ENCODE measurements at places on chromosomes 2 and 18.
A peak's percentile ranks its signal among the peaks of the same experiment; 100 is the strongest.

GRCh38 chr18:38586327-38586726, 1020.7 kb upstream of the CELF4 start:
- no peak for DNase-seq

GRCh38 chr2:179555691-179556283, 291.2 kb upstream of the SESTD1 start:
- DNase-seq, result peak; percentile 51

DNA sequence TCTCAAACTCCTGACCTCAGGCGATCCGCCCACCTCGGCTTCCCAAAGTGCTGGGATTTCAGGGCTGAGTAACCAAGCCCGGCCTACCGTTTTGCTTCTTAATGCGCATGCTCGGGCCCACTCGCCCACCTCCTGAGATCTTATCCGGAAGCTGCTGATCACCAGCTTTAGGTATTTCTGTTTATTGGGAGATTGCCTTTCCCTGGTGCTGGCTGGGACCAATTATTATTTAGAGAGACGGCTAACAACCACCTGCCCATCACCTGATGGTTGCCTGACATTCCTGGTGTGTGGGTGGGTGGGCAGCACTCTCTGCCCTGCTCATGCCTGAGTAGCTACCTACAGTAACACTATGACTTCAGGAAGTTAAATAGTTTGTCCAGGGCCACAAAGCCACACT, 56.3 kb upstream of the ZNF532 start:
- DNase-seq, result no peak

- DNase-seq, result no peak
These were observed 496.7 kb downstream of the EIPR1 start for GRCh38 chr2:2880938-2881337.

DNA sequence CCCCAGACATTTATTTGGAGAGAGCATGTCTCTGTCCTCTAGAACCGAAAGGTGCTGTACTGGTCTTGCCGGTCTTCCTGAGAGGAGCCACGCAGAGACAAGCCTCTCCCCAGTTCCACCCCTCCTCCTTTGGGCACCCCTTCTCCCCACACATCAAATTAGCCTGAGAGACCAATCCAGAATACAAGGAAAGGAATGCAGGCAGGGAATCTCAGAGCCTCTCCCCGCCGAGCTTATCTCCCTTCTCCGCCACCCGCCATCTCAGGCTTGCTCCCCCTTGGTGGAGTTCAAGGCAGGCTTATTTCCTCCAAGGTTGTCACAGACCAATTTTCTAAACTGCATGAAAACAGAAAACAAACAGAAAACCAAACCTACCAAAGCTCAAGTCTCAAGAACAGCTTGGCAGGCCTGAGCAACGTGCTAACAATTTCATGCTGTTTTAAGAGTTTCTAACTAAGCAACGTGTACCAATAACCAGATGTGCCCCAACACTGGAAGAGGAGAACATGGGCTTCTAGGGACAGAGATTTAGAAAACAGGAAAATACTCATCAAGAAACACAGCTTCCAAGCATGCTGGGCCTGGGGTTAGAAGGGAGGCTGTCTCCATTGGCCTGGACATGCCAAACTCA, 124.5 kb upstream of the PKDCC start:
- DNase-seq, result no peak

DNA sequence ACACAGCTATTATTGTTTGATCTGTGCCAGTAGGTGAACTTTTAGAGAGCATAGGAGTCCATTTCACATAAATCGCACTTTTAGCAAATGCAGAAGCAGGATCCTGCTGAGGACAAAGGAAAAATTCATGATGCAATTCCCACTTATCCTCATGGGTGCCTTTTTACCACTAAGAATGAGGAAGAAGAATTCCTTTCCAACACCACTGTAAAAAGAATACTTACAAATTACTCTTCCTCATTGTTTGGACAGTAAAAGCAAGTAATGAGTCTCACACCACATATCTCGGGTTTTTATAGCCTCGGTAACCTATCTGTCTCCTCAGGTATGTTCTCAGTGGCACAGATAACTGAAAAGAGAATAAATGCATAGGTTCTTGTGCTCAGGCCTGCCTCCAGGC, 238.5 kb downstream of the MTX2 start:
- DNase-seq, result no peak

DNA sequence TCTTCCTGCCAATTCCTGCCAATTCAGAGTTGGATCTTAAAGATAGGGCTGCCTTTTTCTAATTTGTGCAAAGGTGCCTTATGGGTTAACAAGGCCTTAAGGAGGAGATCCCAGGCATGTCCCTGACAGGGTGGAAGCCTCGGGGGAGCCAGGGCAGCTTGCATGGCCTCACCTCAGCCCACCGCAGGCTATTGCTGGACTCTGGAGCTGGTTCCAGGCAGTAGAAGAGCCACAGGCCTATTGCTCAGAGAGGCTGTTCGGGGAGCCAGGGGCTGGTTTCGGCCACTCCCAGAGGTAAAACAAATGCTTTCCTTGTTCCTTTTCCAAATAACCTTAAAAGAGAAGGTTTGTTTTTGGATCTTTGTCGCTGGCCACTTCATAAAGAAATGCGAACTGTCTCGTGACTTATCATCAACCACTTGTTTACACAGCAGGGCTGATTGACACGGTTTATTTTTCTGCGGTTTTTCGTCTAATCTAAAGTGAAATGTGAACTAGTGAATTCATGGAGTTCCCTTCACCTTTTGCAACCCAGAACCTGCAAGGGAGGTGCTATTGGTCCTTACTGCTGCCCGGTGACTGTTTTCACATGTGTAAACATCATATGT, 108.6 kb downstream of the APOB start:
- no peak for DNase-seq

DNA sequence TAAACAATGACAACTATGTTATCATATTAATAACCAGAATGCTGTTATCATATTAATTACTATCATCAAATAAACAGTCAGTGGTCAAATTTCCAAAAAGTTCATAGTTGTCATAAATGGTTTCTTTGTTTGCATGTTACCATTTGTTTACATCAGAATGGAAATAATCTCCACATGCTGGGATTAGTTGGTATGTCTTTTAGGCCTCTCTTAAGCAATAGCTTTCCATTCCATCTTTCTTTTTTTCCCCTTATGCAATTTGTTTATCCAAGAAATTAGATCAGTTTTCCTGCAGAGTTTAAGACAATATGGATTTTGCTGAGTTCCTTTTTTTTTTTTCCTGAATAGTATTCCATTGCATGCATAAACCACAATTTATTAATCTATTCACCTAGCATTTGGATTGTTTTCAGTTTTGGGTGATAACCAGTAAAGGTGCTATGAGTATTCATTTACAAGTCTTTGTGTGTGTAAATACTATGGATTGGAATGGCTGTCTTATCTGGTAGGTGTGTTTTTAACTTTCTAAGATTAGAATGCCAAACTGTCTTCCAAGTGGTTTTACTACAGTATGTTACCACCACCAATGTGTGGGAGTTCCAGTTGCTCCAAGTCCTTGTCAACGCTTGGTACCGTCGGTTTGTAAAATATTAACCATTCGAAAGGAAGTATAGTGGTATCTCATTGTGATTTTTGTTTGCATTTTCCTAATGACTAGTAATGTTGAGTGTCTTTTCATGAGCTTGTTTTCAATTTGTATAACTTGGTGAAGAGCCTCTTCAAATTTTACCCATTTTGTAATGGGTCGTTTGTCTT, 33.3 kb upstream of the TXNDC2 start:
- no peak for DNase-seq

DNA sequence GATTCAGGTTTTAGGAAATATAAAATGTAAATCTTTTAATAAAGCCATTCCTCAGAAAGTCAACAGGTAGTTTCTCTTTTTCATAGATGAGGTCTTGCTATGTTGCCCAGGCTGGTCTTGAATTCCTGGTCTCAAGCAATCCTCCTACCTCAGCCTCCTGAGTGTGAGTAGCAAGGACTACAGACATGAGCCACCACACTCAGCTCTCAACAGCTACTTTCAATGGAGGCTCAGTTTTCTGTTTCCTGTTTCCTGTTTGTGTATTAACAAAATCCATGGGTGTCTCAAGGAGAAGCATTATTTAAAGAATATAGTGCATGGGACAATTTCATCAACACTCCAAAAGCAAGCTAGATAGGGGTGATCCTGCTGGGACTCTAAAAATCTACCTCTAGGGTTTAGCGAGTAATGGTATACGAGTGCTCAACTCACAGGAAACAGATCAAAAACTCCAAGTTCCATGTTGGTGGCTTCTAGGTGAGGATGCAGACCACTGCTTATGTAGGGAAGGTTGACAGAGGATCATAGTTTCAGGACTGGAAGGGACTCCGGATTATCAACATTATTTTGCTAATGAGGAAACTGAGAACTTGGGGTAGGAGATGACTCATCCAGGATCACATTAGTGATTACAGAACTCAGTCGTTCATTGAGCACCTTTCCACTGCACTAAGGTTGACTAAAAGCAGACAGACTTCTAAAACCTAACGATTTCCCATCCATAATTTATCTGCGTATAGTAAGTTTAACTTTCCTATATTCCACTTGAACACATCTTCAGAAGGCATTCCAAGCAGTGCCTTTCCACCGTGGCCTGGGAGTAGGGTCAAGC, 61.7 kb upstream of the WIPF1 start:
- DNase-seq, result no peak

- peak; percentile 18 for DNase-seq
These were observed 17.3 kb upstream of the GTF2A1L start for GRCh38 chr2:48600204-48600813.

- no peak for DNase-seq
These were observed 17.8 kb downstream of the GMCL1 start for GRCh38 chr2:69847068-69847828.

DNA sequence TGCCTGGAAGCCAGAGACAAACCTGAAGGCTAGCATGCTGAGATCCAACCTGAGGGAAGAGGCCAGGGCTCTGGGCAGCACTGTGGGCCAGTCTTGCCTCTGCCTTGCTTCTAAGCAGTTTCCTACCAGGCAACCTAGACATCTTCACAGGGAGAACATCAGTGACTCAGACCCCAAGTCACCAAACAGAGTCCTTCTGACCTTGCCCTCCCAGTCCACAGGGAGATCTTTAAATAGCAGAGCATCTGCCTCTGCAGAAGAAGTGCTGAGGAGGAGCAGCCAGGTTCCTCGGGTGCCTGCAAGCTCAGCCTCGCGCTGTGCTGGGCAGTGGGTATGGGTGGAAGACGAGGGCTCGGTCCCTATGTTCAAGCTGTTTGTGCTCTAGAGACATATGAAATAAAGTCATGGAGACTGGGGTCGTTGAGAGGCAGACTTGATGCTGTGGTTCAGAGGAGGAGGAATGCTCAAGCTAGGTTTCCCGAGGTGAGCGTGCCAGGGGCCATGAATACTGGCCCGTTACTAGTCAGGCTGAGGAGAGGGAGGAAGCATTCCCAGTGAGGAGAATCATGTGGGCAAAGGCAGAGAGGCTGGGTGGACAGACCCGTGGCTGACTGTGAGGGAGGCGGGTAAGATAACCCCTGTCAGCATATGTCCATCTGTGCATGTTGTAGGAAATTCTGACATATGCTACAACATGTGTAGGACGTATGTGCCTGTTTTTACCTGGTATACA, 66.5 kb downstream of the BOLA3 start:
- DNase-seq, result no peak

- no peak for DNase-seq
These were observed 624.4 kb upstream of the SOX11 start for GRCh38 chr2:5067816-5068215.

DNA sequence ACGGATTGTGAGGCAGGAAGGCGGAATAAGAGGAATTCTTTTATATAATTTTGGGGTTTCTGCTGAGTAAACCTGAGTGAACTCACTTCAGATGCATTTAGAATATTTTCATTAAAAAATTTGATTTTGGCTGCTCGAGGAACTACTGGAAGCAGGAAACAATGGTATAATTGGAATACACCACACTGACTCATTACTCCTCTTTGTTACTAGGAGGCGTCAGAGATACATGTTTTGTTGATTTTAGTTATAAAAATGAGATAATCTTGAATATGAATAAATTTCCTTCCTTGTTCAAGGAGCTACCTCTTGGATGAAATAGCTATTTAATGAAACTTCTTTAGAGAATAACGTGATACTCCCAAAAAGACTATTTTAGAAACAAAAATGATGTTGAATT, 97.4 kb downstream of the ANKRD36 start:
- DNase-seq, result no peak

GRCh38 chr2:100352521-100352920, 30.2 kb upstream of the LONRF2 start:
- DNase-seq, result no peak

DNA sequence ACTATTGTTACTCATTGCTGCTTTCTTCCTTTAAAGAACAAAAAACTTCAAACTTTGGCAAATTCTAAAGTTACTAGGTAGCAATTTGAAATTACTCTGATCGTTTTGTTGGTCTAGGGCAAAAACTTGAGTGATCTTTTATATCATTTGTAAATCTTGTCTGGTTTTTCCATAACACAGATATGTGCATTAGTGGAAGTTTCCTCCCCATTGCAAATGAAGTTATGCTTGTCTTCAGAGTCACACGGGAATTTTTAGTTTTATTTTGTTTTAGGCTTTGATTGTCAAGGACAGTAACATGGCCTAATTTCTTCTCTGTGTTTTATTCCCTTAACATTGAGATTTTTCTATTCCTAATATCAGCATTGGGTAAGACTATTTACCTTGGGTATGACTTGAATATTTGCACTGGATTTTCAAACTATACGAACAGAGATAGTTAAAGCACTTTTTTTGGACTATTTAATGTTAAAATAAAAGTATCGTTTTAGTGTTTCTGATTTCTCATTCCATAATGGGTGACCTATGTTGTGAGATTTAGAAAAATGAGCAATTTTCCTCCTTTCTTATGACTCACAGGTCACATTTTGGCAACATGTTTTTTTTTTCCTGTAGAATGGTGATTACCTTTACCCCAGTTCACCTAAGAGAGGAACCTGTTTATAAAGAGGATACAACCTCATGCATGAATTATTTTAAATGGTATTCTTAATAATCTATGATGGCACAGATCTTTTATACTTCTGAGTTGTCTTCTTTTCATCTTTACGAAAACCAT, 65.0 kb downstream of the BABAM2 start:
- no peak for DNase-seq

GRCh38 chr2:84641021-84641420, 124.7 kb downstream of the DNAH6 start:
- DNase-seq, result no peak

- DNase-seq, result no peak
These were observed 5.8 kb downstream of the PSD4 start for GRCh38 chr2:113179446-113180045.

GRCh38 chr2:290090-290722, 2.3 kb upstream of the ALKAL2 start:
- DNase-seq, result no peak

DNA sequence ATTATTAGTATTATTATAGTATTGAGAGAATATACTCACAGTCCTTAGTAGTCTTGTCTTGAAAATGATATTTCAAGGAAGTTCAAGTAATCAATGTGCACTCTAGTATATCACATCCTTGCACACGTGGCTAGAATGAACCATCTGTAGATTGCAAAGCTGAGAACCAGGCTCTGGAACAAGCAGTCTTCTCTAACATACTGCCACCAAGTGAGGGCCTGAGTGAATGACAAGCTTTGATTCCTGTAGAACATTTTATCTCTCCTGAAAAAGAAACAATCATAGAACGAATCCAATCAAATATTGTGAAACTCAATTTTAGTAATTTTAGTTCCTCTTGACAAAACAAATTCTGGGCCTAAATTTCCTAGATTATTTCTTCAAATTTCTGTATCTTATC, 55.3 kb upstream of the SULT1C3 start:
- peak; percentile 40 for DNase-seq
